Effector memory CD4-positive, alpha-beta T cell (primary cell): ENCODE measurements at places on chromosomes 1 and 21.

GRCh38 chr1:65992165-65992821 is 199.6 kb downstream of the PDE4B start:
- no peak for DNase-seq

DNA sequence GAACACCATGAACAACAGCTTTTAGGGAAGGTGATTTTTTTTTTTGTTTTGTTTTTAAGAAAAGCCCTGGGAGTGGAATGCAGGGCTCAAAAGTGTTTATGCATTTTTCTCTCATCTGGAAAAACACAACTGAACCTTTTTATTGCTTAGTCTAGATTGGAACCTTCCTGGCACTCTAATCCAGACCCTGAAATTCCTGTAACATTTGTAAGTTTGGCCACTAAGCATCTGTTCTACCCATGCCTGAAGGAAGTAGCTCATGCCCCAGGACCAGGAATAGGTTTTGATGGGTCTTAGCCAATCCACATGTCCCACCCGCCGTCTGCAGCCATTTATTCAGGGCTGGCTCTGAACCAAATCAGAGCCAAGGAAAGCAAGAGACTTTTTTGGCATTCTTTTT is 39.7 kb upstream of the SLC2A1 start:
- no peak for DNase-seq

DNA sequence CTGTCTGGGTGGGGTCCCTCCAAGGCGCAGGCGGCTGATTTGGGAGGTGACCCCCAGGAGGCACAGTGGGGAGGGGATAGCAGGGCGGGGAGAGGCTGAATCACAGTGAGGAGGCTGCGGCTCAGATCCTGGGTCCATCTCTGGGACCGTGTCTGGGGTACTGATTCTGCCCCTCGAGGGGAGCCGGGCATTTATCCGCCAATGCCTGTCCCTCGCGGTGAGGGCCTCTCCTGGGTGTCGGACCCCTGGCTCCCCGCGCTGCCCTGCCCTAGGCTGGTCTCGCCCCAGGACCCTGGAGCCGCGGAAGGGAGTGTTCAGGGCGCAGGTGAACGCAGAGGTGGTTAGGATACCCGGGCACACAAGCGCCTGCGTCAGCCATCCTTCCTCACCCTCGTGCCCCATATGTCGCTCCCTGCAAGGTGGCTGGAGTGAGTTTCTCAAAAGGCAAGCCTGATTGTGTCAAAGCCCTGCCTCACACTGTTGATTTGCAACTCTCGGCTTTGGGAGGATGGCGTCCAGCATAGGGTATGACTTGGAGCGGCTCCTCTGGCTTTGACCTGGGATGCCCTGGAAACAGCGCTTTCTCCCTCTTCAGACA is 530.9 kb downstream of the PTPRU start:
- DNase-seq, result no peak

- DNase-seq, result no peak
Measured at GRCh38 chr1:44602634-44603628, 71.3 kb downstream of the TMEM53 start.

DNA sequence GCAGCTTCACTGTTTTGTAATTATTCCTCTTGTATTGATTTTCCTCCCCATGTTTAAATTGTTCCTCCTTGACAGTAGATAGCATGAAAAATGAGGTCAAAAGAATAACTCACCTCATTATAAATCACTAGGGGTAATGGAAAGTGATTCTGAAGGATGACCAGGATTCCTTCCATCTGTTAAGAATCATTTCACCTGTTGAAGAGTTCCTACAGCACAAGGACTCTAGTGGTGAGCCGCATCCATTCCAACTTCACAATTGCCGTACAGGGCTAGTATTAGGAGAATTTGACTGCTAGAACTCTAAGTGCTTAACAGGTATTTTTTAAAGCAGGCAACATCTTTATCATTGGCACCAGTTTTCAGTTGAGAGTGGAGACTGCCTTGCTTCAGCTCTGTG is 13.7 kb downstream of the PPP1R12B start:
- DNase-seq, result no peak

- DNase-seq, result no peak
Measured at GRCh38 chr1:76048219-76048618, 26.3 kb upstream of the ST6GALNAC3 start.
